ENCODE measurements at places on chromosomes 2 and 18. TPM values are rescaled to one million over a fixed set of nuclear protein-coding genes. Genes with fewer than 3 reads are reported as not detected.

Gene CAVIN2
- polyA plus RNA-seq, result 6.2 TPM

Gene MAIP1
- polyA plus RNA-seq, result 19.6 TPM

Gene MEMO1
- 33.8 TPM for polyA plus RNA-seq

Gene LYPD6
- 3.5 TPM for polyA plus RNA-seq

Gene IWS1
- polyA plus RNA-seq, result 20.6 TPM

Gene VIT
- polyA plus RNA-seq, result 0.12 TPM

Gene CHRND
- polyA plus RNA-seq, result not detected

Gene TMEM198
- 1.4 TPM for polyA plus RNA-seq

Gene KIAA2012
- not detected for polyA plus RNA-seq

Gene TBR1
- not detected for polyA plus RNA-seq

Gene RAB6C
- polyA plus RNA-seq, result not detected

Gene OSBPL6
- polyA plus RNA-seq, result 0.85 TPM

Gene OXER1
- polyA plus RNA-seq, result 2.0 TPM

Gene DOK6
- 1.7 TPM for polyA plus RNA-seq

Gene CNGA3
- polyA plus RNA-seq, result not detected

Gene SKOR2
- polyA plus RNA-seq, result not detected

Gene MORN2
- 26.9 TPM for polyA plus RNA-seq

Gene THADA
- 9.0 TPM for polyA plus RNA-seq

Gene ZCCHC2
- 3.9 TPM for polyA plus RNA-seq

Gene GREB1L
- 0.15 TPM for polyA plus RNA-seq

Gene DOCK10
- polyA plus RNA-seq, result 1.7 TPM

Gene ZDBF2
- 1.4 TPM for polyA plus RNA-seq

Gene RND3
- 29.5 TPM for polyA plus RNA-seq

Data from stomach (tissue), 19 donors.